ENCODE measurements at places on chromosomes 7 and 10.

- DNase-seq, result no peak
Measured at GRCh38 chr10:42722575-42722974, 60.0 kb upstream of the BMS1 start.

DNA sequence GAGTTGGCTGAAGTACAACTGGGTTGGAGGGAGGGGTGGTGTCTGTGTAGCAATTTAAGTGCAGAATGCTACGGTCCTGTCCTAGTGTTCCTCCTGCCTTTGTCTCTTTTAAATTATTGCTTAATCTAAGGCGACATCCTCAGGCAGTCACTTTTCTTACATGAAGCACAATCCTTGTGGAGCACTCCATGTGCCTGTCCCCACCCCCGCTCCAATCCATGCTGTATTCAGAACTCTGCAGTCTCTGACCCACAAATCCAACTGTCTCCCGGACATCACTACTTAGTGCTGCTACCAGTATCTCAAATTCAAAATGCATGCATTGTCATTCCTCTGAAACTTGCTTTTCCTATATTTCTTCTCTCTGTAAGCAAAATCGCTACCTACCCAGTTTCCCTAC lies 91.4 kb upstream of the FAM133B start:
- DNase-seq, result no peak

GRCh38 chr7:78760620-78761355 lies 692.7 kb downstream of the MAGI2 start:
- no peak for DNase-seq

- no peak for DNase-seq
Measured at GRCh38 chr10:129307141-129307540, 159.9 kb upstream of the MGMT start.

GRCh38 chr7:24659505-24659904 lies 86.3 kb downstream of the PALS2 start:
- no peak for DNase-seq

DNA sequence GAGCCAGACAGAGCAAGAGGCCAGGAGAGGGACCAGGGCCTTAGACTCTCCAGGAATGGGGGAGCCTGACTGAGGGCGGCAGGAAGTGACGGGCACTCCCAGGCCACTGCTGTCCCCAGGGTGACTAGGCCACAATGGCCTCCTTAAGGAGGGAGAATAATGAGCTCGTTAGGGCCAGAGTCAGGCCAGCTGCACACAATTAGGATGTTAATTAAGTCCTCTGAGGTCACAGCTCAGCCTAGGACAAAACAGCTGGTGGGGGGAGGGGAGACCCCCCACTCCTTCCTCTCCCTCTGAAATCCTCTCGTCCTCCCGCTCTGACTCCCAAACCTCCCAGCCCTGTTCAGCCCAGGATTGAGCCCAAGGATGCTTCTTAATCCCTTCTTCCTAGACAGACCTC lies 143.0 kb downstream of the NEURL1 start:
- no peak for DNase-seq

- no peak for DNase-seq
Measured at GRCh38 chr10:88472540-88472939, 110.6 kb downstream of the RNLS start.

DNA sequence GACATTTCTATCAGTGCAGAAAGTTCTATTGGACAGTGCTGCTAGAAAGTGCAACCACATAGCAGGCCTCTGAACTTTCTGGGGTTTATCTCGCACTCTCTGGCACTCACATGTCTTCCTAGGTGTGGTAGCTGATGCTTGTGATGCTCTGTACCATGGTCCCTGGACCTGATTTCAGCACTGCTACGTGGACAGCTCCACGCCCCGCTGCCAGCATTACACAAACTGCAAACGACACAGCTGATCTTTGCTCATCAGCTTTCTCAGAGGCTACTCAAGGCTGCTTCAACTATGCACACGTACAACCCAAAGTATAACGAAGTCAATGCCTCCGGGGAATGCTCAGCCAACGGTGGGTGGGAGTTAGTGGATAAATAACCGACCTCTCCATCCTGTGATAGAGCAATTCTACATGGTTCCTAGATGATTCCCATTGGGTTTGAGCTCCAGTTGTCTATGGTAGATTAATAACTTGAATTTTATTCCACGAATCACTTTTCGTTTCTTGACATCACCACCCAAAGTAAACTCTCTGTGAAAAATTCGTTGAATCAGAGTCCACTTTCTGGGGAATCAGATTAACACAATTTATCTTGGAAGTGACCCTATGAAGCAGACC lies 302.5 kb downstream of the ACTR3B start:
- DNase-seq, result no peak

- DNase-seq, result peak; percentile 93
Measured at GRCh38 chr7:121307021-121307574, 21.7 kb upstream of the WNT16 start.

DNA sequence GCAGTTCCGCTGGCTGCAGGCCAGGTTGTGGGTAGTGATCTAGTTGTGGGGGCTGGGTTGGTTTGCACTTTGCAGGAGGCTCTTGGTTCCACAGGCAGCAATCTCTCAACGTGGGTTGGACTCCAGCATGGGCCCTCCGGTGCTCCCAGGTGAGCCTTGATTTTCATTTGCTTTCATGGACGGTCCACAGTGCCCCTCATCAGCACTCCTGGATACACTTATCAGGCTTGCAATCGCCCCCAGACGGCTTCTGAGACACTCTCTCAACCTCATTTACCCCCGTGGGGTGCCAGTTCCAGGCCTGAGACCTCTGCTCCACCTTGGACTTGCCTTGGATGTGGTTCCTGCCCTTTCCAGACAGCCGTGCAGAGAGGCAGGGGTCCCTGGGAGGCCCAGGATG lies 31.3 kb upstream of the ZNF273 start:
- DNase-seq, result no peak

- DNase-seq, result no peak
Measured at GRCh38 chr7:693280-693679, 33.2 kb upstream of the DNAAF5 start.

DNA sequence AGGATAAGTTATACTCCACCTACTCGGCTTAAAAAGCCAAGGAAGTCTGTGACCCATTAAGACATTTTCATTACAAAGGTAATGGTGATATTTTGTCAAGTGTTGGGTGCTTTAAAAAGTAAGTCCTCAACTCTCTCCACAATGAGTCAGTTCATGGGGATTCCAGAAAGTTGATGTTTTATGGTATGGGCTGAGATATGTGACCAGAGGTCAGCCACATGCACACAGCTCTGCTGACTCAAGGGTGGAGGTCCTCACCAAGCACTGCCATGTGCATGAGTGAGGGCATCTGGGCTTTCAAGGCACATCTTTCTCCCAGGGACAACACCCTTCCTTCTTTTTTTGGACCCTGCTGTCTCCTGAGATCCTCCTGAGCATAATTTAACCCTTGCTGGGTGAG lies 292.9 kb downstream of the PTEN start:
- DNase-seq, result no peak

GRCh38 chr7:7276161-7276560 lies 93.8 kb downstream of the C1GALT1 start:
- no peak for DNase-seq

DNA sequence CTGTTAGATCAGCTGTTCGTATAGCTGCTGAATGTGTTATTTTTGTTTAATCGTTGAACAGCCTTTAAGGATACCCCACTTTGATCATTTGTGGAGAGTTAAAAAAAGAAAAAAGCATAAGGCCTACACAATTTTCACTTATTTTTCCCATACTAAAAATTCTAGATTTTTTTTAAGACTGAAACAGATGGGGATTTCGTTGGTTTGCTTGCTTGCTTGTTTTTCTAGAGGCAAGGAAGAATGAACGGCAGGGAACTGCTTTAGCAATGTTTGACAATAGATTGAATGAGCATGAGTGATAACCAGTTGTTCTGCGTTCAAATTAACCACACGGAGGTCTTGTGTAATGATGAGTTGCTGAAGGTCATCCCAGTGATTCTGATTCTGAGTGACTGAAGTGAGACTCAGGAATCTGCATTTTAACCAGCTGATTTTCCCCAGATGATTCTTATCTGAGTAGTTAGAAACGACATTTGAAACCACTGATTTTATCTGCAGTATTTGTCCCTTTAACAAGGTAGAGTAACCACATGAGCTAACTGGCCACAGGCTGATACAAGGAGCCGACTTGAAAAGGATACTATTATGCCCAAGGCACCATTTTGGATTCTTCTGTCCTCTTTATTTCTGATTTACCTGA lies 85.9 kb downstream of the GPR37 start:
- no peak for DNase-seq

DNA sequence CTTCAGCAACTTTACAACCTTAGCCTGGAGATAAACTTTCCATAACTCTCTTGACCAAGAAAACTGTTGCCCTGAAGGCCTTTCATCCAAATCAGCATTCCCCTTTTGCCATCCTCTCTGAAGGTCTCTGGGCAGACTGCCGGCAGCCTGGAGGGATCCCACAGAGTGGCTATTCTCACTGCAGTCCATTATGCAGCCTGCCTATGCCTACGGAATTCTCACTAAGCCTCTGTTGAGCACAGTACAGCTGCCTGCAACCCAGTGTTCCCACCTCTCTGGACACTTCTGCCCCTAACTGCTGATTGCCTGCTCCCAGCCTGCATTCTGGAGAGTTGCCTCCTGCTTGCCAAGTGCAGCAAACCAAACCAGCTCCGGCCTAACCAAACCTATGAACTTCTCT lies 548.9 kb upstream of the STEAP1 start:
- no peak for DNase-seq

DNA sequence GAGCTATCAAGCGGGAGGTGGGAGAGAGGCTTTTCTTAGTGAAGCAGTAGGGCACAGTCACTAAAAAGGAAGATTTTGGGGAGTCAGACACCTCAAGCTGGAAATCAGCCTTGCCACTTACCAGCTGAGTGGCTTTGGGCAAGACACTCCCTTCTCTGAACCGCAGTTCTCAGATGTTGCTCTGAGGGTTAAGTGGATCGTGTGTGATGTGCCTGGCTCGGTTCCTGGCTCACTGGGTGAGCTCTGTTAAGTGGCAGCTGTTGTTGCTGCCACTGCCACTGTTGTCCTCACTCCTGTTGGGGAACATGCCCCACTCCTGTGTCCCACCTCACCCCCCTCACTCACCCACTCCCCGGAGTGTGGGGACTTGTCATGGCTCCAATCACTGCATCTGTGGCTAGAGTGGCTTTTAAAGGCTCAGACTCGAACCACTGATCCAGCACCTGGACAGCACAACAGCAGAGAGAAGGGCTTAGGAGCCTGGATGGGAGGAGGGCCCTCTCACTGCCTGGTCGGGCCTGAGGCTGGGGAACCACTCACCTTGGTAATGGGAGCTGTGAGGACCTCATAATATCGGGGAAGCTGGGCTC lies 20.0 kb downstream of the PYROXD2 start:
- no peak for DNase-seq

- DNase-seq, result no peak
Measured at GRCh38 chr7:91045606-91046005, 218.6 kb upstream of the FZD1 start.

DNA sequence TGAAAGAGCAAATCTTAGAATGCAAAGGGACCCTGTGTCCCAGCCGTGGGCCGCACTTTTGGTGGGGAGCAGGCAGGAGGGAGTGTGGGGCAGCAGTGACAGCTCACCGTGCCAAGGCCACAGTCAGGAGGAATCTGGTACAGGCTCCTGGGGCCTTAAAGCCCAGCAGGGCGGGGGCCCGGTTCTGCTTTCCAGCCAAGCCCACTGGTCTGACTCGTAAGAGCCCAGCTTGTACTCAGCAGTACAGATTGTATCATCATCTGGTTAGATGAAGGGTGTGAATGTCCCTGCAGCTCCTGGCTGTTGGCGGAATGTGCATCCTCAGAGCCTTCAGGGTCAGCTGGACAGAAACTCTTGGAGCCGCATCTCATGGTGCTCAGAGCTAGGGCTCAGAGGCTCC lies 30.5 kb upstream of the TRIM8 start:
- DNase-seq, result no peak

DNA sequence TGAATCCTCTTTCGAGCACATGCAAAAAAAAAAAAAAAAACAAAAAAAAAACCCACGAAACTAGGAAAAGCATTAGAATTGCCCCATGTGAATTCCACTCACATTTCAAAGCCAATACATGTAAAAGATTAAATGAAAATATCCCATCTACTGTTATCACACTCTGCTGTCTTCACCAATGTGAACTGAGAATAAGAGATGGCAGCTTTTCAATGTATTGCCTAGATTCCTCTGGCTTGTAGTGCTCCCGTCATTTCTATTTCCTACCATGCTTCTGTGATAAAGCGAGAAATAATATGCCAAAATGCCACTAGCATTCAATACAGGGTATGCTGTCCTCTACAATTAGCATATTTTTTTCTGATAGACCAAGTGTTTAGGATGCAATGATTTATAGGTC lies 517.0 kb downstream of the NRG3 start:
- no peak for DNase-seq

DNA sequence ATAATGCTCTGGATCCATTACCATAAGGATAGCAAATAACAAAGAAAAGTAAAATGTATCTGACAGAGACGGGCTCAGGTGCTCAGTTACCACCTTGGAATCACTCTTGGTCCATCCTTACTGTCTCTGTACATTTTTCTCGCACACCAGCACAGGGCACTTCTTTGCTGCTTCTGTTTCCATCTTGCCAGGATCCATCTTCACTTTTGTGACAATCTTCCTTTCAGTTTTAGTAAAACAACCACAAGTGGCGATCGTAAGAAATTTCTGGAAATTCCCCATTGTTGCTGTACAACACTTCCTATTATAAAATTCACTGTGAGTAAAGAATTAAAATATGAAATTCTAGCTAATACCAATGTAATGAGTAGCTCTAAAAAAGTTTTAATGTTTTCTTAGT lies 695.5 kb downstream of the GRM8 start:
- DNase-seq, result no peak

DNA sequence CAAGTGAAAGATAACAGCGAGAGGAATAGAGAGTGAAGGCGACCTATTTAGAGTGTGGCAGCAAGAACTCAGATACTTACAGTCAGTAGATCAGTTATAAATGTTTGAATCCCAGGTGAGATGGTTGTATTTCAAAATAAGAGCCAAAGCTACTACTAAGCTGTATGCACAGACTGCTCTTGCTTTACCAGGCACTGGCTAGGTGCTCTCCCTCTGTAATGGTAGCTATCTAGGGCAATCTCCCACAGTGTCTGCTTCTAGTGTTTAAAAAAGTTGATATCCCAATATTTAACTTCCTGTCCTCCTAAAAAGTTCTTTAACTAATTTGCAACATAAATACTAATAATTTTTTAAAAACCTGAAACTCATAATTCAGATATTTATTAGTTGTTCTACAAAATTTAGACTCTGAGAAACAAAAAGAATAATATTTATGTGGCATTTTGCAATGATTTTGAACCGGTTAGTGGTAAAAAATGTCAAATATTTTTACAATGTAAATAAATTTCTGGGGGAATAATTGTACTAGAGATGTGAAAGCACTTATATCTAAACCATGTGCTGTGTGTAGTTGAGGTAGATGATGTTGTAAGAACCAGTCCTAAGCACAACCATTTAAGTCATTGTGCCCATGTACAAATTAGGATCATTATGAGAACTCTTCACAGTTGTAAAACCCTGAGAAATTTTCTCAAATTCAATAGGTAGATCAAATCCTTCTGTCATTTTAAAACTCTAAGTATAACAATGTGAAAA lies 349.3 kb upstream of the SEMA3D start:
- DNase-seq, result no peak

DNA sequence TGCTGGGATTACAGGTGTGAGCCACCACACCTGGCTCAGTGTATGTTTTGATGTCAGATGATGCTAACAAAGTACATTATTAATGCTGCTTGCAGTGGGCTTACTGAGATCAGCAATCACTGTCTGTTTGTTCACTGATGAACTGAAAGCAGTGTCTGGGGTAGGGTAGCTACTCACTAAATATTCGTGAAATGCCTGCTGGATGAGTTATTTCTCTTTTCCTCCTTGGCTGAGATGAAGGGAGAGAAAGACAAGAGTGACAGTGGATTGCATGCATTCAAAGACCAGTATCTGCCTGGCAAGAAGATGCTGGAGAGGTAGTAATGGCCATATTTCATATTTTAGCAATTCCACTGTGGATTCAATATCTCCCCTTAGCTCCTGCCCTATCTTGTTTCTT lies 32.3 kb downstream of the FAM107B start:
- DNase-seq, result no peak
